ENCODE measurements at places on chromosomes 1 and 21.

- DNase-seq, result peak; percentile 47
These were observed 64.0 kb downstream of the MEGF6 start for GRCh38 chr1:3547055-3548005.

GRCh38 chr21:35730325-35730724, 330.0 kb downstream of the SETD4 start:
- DNase-seq, result no peak

GRCh38 chr1:24748191-24749121, 3.2 kb downstream of the CLIC4 start:
- DNase-seq, result peak; percentile 25

DNA sequence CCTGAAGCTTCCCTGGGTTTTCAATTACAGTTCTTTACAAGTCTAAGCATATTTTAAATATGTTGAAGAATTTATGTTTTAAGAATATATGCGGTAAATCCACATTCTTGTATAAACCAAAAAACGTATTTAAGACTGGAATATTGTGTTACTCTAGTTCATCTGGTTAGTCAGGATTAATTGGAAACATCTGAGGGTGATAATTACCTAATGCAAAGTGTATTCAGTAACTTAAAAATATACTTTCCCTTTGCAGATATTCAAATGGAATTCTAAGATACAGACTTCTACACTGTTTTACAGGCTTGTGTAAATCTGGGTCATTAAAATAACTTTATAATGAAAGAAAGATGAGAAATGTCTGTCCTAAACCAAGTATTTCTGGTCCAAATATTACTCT, 302.0 kb downstream of the VAV3 start:
- DNase-seq, result no peak

GRCh38 chr1:18890706-18891425, 11.5 kb downstream of the ALDH4A1 start:
- no peak for DNase-seq

DNA sequence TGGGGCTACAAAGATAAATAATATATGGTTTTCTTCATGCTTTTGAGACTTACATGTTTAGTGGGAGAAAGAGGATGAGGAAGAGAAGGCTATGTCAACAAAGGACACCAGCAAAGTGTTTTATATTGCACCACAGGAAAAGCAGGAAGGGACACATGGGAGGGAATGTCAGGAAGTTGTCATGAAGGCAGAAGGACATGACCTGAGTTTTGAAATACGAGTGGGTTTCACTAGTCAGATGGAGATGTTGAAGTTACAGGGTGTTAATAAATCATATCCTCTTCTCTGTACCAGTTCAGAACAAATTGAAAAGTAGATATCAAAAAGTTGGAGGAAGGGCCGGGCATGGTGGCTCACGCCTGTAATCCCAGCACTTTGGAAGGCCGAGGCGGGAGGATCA, 18.2 kb upstream of the AGO1 start:
- no peak for DNase-seq

DNA sequence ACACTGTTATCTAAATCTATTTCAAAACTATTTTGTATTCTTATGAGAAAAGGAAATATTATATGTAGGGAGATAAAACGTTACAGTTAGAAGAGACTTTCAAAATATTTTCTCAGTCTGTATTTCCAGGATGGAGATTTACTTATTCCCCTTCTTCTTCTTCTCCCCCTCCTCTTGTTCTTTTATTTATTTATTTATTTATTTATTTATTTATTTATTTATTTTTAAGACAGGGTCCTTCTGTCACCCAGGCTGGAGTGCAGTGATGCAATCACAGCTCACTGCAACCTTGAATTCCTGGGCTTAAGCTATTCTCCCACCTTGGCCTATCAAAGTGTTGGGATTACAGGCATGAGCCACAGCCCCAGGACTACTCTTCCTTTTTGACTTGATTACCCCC, 2.8 kb upstream of the RPF1 start:
- DNase-seq, result no peak

GRCh38 chr1:23481026-23481597, 2.9 kb downstream of the ASAP3 start:
- no peak for DNase-seq

Measured in eye (tissue), 1 donor.